GM23248 (cell line): ENCODE measurements at places on chromosomes 12 and 14. TPM values are rescaled to one million over a fixed set of nuclear protein-coding genes. Genes with fewer than 3 reads are reported as not detected.

The BDKRB1 gene
- total RNA-seq, result 3.9 and 5.5 TPM in 2 replicates

The GALNT16 gene
- total RNA-seq, result 1.4 and 4.2 TPM in 2 replicates

The AMN1 gene
- 5.7 and 12.9 TPM in 2 replicates for total RNA-seq

The RNASE3 gene
- total RNA-seq, result not detected in 2 replicates

The RASSF3 gene
- total RNA-seq, result 4.9 and 12.0 TPM in 2 replicates

The AHSA1 gene
- total RNA-seq, result 122 and 137 TPM in 2 replicates

The C12orf57 gene
- 261 and 264 TPM in 2 replicates for total RNA-seq

The CPM gene
- total RNA-seq, result 8.5 and 13.7 TPM in 2 replicates

The ITGA7 gene
- total RNA-seq, result 6.6 and 7.2 TPM in 2 replicates

The RNASE7 gene
- total RNA-seq, result not detected in 2 replicates

The GLT8D2 gene
- 58.6 and 63.2 TPM in 2 replicates for total RNA-seq

The CLEC14A gene
- total RNA-seq, result 0.63 TPM in 1 of 2 replicates, not detected in the other

The DGLUCY gene
- 15.2 and 28.5 TPM in 2 replicates for total RNA-seq

The CLEC4C gene
- total RNA-seq, result not detected in 2 replicates

The ZNF384 gene
- 17.3 and 26.2 TPM in 2 replicates for total RNA-seq

The SLCO1B3 gene
- total RNA-seq, result not detected in 2 replicates

The MMP17 gene
- total RNA-seq, result 36.5 and 52.1 TPM in 2 replicates

The PIANP gene
- total RNA-seq, result 0.11 TPM in 1 of 2 replicates, not detected in the other

The PAX9 gene
- not detected in 2 replicates for total RNA-seq

The ZNF84 gene
- 14.9 and 30.0 TPM in 2 replicates for total RNA-seq

The PAH gene
- not detected in 2 replicates for total RNA-seq

The NACA gene
- 624 and 672 TPM in 2 replicates for total RNA-seq

The VRTN gene
- total RNA-seq, result not detected in 2 replicates

The FBLN5 gene
- total RNA-seq, result 234 TPM in 2 replicates

The TTC9 gene
- not detected in 2 replicates for total RNA-seq

The CLEC7A gene
- not detected in 2 replicates for total RNA-seq

The OTUB2 gene
- 1.0 and 1.9 TPM in 2 replicates for total RNA-seq

The VIPAS39 gene
- total RNA-seq, result 25.0 and 59.8 TPM in 2 replicates

The DAAM1 gene
- total RNA-seq, result 17.5 and 25.3 TPM in 2 replicates

The SERPINA4 gene
- total RNA-seq, result not detected in 2 replicates

The CLEC4D gene
- not detected in 2 replicates for total RNA-seq

The IKBIP gene
- total RNA-seq, result 115 and 125 TPM in 2 replicates
